HS-27A (cell line): ENCODE measurements at places on chromosomes 13 and 19.

DNA sequence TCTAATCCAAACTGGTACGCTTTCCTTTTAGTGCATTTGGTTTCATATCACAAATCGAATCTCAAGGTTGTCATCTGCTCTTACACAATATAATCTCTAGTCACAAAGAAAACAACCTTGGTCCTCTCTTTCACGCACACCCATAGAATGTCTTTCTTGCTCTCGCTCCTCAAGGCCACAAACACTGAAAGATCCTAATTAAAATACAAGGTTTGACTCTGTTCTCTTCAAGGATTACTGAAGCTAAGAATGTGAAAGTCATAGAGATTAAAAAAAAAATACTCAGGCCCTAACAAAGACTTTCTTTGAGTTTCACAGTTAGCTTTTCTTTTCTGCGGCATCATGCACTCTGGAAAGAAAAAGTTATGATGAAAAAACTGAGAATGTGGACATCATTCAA lies 891.5 kb downstream of the EFNB2 start:
- DNase-seq: no peak

DNA sequence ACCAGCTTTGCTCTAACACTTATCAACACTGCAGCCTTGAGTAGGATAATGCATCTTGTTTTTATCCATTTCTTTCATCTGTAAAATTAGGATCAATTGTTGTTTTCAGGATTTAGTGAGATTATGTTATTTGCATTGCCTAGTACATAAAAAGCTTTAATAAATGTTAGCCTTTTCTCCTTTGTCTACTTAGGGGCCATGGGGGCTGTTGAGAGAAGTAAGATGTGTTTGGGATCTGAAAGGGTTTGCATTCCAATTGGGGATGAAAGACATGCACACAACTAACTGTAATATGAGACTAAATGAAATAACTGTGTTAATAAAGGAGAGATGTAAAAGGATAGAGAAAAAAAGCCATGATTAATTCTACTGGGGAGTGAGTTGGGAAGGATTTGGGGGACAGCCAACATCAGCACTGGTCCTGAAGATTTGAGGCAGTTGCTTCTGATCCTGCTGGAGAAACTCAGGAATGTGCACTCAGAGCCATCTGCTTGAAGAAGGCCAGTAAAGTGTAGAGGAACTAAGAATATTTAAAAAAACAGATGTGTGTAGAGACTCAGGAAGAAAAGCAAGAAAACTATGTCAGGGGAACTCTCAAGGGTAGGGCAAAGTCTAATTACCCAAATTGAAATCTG lies 236.3 kb downstream of the OLFM4 start:
- no peak for DNase-seq

DNA sequence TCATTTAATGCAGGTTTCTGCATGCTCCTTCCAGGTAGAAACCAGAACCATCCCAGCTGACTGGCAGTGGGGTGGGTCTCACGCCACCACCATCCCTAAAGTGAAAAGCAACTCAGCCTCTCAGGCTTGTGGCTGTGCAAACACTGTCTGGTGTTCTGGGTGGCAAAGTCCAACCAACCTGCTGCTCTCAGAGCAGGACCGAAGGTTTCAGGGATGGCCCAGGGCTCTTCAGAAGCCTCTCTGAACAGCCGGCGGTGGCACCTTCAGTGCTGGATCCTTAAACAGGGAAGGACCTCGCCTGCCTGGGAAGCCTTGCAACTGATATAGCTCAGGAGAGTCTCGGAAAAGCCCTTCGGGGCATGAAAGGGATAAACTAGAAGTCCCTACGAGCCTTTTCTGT lies 100.8 kb downstream of the COL4A1 start:
- DNase-seq: no peak

DNA sequence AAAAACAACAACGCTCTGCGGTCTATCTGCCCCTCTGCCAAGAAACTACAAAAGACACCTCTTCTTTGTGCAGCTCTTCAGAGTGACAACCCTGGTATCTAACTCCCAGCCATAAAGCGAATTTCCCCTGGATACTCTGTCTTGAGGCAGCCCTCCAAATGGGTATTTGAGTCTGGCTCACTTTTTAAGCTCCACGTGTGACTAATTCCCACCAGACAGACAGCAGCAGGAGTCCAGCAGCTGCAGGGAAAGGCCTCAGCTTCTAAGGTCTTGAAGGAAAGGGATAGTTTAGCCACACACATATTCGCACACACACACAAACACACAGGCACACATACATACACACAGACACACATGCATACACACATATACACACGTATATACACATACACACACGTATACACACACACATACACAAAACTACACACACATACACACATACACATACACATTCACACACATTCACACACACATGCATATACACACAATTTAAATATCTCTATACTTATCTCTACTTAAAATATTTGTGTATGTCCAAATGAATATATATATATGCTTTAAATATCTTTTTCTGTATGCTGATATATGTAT lies 188.8 kb downstream of the TSHZ3 start:
- no peak for DNase-seq

- no peak for DNase-seq
These were observed 1.7 kb upstream of the SERTAD3 start for GRCh38 chr19:40445780-40446262.

DNA sequence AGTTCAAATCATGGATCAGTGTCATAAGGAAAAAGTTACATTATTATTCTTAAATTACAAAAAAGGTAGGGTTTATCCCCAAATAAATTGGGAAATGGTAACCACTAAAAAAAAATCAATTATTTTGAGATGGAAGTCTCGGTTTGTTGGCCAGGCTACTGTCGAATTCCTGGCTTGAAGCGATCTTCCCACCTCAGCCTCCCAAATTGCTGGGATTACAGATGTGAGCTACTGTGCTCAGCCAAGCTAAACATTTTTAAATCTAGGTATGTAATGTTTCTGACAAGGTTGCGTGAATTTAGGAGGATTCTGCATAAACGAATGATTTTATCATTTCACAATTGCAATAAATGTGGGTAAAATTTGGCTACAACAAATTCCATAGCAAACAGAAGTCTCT lies 2.0 kb downstream of the NAA16 start:
- DNase-seq: no peak
